ENCODE measurements at places on chromosomes 3 and 15.

GRCh38 chr3:171789759-171790505 lies 20.4 kb downstream of the PLD1 start:
- DNase-seq: no peak

DNA sequence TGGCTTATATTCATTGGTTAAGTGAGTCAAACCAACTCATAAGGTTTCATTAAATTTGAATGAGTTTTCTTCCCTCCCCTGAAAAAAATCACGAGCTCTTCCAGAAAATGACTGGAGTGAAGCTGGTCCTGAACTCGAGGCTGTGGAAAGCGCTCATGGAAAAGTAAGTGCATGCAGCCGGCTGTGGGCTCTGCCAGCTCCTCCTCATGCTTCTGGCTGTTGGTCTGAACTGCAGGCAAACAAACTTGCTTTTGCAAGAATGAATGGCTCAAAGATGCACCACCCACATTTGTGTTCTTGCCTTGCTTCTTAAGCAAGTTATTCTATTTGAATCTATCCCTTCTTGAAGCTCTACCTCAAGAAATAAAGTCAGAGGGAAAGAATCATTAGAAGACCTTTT lies 6.2 kb downstream of the ETV5 start:
- no peak for DNase-seq

- DNase-seq: no peak
Measured at GRCh38 chr3:98032904-98033303, 2.2 kb downstream of the GABRR3 start.

DNA sequence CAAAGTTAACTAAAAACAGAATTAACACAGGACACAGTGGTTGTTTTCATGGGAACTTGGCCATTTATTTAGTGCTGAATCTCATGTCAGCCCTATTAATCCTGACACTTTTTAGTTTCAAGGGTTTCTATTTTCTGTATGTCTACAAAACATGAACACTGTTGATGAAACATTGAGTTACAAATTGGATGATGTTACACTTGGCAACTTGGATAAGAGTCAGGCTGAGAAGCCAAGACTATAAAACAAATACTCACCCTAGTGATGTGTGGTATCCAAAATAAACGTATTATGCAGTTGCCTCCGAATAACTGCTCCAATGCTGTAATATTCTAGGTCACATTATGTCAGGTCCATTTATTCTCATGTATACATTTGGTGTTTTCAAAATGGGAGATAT lies 349.6 kb downstream of the ZIC1 start:
- DNase-seq: no peak

DNA sequence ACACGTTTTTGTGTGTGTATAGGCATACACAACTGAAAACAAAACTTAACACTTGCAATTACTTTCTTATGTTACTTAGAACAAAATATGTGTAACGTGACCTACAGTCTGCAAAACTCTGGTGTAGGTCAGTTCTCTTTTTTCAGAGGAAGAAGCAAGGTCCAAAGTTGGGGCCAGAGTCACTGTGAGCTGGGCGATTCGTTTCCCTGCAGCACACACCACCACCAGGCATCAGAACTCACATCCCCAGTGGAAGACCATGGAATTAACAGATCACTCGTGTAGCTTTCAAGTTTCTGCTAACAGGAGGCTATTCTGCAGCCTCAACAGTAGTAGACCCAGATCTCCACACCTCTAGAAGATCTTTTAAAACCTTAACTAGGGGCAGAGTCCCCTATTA lies 25.8 kb downstream of the ANP32A start:
- no peak for DNase-seq

All from NCI-H774 (cell line).